ENCODE measurements at places on chromosomes 5 and 9. TPM values are rescaled to one million over a fixed set of nuclear protein-coding genes. Genes with fewer than 3 reads are reported as not detected.

Gene ZER1
- total RNA-seq: 16.6 TPM

Gene WDR31
- 0.54 TPM for total RNA-seq

Gene IGIP
- total RNA-seq: 3.6 TPM

Gene SHC3
- 0.17 TPM for total RNA-seq

Gene EIF4EBP3
- total RNA-seq: 2.2 TPM

Gene CER1
- not detected for total RNA-seq

Gene FBLL1
- total RNA-seq: 0.98 TPM

Gene OR1J2
- total RNA-seq: not detected

Gene IL9
- not detected for total RNA-seq

Measured in dermis lymphatic vessel endothelial cell (primary cell).